ENCODE measurements at places on chromosomes 3 and 15. TPM values are rescaled to one million over a fixed set of nuclear protein-coding genes. Genes with fewer than 3 reads are reported as not detected.

LACTB gene
- total RNA-seq, result 13.3 TPM

ROBO2 gene
- total RNA-seq, result 1.4 TPM

SECISBP2L gene
- total RNA-seq, result 41.2 TPM

POU1F1 gene
- not detected for total RNA-seq

INSYN1 gene
- 0.99 TPM for total RNA-seq

GRCh38 chr3:133505813-133506212 lies 67.7 kb upstream of the CDV3 start:
- DNase-seq, result no peak

DNA sequence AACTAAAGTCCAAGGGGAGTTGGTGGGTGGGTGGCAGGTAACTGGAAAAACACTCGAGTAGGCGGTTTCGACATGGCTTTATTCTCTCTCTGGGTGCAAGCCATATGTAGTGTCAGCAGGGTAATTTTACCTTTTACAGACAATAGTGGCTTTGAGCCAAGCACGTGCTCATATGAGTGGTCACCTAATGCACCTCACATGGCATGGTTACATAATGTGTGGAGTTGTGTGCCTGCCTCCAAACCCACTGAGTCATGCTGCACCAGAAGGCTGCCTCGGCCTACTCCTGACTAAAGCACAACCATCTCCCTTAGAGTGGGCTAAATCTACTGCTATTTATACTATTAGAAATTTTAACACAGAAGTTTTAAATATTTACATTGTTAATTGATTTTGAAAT lies 16.5 kb downstream of the CCRL2 start:
- no peak for DNase-seq

- DNase-seq, result no peak
Observed at GRCh38 chr3:195885036-195885891, 23.1 kb downstream of the TNK2 start.

DNA sequence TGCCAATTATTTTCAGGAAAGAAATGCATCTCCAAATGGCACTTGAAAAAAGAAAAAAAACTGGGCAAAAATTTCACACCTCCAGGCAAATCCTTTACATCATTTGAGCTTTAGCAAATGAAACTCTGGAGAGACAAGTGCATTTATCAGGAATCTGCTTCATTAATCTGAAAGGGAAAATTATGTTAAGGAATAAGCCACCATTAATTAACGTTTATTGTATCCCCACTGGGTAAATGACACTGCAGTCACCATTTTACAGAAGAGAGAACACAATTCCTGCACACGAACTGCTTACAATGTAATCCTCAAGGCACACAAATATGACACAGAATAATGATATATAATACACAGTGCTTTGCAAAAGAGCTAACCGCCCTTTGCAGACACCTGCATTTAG lies 217.3 kb downstream of the OSBPL10 start:
- no peak for DNase-seq

GRCh38 chr3:71228156-71228866 lies 355.2 kb downstream of the FOXP1 start:
- no peak for DNase-seq

- DNase-seq, result peak; percentile 31
Observed at GRCh38 chr3:9949115-9949514, 3.1 kb downstream of the PRRT3 start.

- DNase-seq, result no peak
Observed at GRCh38 chr3:150912501-150912900, 7.3 kb upstream of the MINDY4B start.

DNA sequence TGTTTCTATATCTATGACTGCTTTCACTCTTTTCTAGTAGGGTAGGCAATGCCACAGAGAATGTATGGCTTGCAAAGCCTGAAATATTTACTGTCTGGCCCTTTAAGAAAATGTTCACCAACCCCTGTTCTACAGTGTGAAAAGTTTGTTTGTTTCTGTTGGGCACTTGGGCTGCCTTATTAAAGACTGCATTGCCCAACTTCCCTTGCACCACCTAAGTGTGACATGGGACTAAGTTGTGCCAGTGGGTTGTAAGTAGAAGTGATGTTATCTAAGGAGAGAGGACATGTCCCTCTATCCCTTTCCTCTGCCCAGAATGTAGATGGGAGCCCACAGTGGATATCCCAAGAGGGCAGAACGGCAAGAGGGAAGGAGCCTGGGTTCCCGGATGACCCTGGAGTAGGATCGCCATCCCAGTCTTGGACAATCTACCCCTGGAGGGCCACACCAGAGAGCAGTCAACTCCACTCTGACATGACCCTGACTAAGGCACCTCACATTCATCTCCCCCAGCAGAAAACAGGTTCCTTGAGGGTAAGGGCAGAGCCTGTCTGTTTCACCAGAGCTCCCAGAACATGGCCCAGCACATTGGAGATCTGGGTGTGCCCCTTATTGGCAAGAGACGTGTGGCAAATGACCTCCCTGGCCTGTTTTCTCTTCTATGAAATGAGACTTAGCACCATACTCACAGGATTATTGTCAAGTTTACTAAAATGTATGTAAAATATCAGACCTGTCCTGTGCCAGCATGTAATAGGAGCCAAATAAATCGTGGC lies 138.8 kb downstream of the SMAD6 start:
- no peak for DNase-seq

DNA sequence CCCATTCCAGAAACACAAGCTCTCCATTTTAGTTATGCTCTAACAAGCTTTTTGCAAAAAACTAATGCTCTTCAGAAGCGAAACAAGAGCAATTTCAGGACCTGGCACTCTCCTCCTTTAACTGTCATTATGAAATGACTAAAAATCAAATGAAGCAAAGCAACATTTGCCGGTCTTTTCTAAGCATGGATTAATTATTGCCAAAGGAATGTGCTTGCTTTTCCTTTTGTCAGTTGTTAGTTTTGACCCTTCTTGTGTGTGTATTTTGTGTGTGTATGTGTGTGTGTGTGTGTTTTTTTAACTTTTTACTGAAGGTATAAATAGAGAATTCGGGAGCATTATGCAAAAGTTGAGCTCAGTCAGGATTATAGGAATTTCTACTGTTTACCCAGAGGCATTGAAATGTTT lies 509.1 kb downstream of the TUSC7 start:
- no peak for DNase-seq

DNA sequence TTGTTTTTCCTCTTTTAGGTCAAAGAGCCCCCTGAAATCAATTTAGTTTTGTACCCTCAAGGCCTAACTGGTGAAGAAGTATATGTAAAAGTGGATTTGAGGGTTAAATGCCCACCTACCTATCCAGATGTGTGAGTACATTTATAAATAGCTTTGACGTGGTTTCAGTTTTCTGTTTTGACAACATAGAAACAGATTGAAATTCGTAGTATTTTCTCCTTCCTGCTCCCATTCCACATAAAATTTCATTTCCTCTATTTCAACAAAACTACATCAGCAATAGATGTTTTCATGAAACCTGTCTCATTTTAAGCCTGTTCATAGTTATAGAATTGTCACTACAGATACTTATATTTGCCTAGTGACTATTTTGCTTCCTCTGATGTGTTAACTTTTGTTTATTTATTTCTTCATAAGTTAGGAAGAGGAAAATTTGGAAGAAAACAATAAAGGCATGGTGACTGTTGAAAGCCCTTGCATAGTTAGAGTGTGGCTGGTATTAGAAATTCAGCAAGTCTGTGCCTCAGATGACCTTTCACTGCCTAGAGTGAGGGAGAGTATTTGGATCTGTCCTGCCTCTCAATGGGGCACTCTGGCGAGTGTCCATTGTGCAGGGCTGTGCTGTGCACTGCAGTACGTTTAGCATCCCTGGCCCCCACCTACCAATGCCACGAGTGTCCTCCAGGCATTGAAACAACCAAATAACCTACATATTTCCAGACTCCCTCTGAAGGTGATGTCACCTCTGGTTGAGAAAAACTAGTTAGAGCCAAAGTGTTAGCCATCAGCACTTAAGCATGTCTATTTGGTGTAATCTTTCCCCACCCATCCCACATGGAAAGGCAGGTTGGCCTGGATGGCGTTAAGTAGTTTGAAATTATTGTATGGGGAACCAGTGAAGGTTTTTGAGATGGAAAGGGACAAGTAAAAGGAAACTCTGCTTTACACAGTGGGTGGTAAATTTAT lies 5.9 kb downstream of the EIF2AK4 start:
- no peak for DNase-seq

DNA sequence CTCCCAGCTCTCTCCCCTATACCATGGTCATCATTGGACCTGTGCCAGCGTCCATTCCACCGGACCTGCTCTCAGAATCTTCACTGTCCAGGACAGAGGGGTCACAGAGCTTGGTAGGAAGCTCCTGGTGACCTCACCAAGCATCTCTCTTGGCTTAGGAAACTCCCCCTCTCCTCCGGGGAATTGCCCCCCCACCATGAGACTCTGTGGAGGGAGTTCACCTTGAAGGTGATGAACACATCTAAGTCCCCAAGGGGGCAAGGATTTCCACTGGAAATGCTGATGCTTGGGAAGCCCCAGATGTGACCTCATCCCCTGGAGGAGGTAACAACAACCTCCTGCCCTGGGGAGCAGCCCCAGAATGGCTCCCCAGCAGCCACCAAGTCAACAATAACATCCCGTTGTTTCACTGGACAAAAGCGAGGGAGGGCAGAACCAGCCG lies 3.2 kb downstream of the SEMA7A start:
- no peak for DNase-seq

- DNase-seq, result no peak
Observed at GRCh38 chr3:1330107-1330506, 237.3 kb downstream of the CNTN6 start.

All from endodermal cell (in vitro differentiated cells).